RKO (cell line): ENCODE measurements at places on chromosomes 13 and 19.

DNA sequence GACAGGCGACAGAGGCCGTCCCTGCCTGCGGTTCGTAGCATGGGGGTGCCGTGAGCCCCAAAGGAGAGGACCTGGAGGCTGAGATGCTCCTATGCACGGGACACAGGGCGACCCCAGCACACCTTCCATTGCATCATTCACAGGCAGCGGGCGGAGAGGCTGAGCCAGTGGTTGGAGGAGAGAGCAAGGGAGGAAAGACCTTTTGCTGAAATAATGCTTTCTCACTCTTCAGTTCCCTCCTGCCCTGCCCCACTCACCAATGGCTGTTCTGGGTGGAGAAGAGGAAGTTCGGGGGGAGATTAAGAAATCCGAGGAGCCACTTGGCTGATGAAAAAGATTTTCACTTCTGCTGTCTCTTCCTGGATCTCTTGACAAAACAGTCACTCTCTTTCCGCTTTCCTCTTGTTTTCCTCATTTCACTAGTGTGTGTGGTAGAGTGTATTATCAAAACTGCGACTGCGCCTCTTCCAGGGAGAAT lies at the start of gene NLRP12:
Gene NLRP12 (minus strand): TSS at position 181 of the 478 bp plus-strand sequence. CDS start 140 bp downstream, at position 41.
- no peak for DNase-seq

DNA sequence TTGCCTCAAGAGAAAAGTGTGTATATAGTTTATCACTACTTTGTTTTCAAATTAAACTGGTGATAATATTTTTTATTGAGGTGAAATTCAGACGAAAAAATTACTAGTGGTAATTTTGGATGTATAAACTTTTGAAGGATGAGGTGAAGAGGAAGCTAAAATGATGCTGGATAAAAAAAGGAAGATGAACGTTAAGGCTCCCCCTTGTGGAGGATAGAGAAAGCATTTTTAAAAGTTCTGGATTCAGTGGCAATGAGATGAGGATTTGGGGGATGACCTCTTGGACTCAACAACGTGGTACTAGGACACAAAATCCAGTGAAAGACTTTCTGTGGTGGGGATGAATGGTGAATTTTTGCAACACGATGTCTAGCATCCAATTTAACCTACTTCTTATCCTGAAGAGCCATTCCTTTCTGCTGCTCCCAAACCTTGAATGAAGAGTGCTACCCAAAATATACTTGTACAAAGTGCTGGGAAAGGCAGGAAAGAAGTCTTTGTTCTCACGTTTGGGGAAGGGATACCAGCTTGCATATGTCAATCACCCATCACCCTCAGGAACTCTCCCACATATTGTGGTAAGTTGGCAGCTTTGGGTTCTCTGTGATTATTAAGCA lies 7.3 kb upstream of the SIGLEC5 start:
- peak; percentile 41 for DNase-seq

GRCh38 chr19:4098493-4098892 lies 25.4 kb downstream of the MAP2K2 start:
- no peak for DNase-seq

DNA sequence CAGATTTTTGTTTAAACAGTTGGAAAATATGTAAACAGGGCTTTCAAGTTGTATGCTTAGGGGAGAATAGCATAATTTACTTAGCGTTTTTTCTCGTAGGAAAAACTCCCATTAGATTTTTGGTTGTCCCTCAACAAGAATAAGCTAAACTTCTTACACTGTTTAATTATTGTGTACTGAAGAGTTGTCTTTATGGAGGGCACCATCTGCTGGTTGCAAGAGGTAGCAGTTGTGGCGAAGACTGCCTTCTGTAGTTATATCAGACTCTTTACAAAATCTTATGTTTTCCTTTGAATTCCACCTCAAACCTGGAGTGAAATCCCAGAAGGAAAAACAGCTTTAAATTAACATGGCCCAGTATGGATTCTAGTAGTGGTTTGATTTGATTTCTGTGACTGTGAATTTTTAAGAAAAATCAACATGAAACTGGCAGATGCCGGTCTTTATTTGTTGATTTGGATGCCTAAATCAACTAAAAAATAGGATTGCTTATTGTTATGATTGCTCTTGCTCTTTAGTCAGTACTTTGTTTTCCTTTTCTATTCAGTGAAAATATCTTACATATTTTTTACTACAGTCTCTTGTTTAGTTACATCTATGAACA lies 53.4 kb downstream of the PDS5B start:
- DNase-seq = peak; percentile 80

GRCh38 chr13:51329606-51330005 lies 9.9 kb upstream of the SERPINE3 start:
- no peak for DNase-seq
